NB4 (cell line): ENCODE measurements at places on chromosomes 1 and 21.

GRCh38 chr1:2134266-2134620 is 60.3 kb downstream of the FAAP20 start:
- DNase-seq: no peak

DNA sequence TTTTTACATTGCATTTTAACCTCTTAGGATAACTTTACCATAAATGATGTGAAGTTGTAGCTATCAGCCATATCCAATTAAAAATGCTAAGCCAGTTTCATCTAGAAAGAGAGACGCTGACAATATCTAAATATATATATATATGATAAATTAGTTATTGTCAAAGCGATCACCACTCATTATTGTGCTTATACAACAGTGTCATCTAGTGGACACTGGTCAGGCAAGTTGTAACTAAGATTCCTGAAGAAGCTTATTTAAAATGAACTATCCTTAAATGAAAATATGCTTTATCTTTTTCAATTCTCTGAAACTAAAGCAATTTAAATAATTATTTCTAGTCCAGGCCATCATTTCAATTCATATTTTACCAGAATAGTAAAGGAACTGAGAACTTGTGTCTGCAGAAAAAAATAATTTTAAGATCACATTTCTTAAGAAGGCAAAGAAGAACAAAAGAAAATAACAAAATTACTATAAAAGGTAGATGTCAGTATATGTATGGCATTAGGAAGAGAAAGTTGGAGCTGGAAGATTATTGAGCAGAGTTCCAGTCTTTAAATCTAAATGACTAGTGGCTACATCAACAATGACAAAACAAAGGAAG is 193.3 kb upstream of the SNX7 start:
- peak; percentile 64 for DNase-seq

GRCh38 chr1:65964123-65964522 is 171.4 kb downstream of the PDE4B start:
- DNase-seq: no peak

DNA sequence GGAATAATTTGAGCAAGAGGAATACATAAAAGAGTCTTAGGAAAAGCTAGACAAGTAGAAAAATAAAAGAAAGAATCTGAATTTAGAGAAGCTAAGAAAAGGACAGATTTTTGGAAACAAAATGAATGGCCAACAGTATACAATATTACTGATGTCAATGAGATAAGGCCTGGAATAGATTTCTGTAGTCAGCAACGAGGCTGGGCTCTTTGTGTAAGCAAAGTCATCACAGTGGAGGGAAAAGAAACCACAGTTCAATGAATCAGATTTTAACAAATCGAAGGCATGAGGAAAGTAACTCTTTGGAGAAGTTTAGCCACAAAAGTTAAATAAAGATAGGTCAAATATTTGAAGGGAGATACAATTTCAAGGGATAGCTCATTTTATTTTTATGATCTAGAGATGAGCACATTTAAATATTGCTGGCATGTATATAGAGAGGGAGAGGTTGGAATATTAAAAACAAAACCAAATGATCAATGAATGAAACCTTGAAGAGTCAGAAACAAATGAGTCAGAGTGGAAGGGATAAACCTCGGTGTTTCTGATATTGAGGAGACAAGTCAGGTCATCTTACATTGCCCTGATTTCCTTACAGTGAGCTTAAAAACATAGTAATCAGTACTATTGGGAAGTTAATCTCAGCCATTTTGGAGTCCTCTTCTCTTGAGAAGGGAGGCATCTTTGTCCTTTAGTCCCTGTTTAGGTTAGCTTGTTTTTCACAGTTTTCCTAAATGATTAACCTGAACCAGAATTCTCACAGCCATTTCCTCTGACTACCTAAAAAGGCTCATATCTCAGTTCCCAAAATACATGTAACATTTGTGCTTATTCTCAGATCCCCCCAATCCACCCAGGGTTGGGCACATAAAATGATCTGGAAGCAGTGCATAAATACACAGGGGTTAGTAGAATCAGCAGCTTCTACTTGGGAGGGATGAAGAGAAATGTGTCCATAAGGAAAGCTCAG is 620.0 kb upstream of the B3GALT2 start:
- no peak for DNase-seq

DNA sequence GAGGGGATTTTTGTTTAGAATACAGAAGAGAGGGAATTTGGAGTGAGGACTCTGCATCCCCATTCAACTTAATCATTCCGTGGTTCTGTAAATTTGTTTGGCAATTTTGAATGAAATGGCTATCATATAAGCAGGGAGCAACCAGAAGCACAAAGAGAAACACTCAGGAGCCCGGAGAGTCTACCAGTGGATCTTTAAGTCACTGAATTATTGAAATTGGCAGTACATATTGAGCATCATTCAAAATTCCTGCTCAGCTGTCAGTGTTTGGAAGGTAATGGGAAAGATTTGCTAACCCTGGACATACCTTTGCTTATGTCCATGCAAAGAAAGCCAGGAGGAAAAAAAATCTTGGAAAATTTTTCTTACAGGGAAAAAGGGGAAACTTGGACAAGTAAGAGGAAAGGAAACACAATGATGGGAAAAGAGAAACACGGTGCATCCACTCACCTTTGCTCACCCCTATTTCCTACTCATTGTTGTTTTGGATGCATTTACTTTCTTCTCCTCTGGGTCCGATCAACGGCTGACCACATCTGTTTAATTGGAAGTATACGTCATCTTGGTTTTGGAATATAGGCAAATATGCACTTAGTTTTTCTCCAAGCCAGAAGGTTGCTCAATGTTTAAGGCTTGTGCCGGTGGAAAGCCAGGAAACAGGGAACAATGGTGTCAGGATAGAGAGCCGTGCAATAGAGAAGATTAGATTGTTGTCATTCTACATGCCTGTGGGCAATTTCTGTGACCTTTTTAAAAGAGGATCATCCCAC is 243.0 kb upstream of the LYPLAL1 start:
- DNase-seq: no peak
